ENCODE measurements at places on chromosomes 6 and 20. TPM values are rescaled to one million over a fixed set of nuclear protein-coding genes. Genes with fewer than 3 reads are reported as not detected.

- H3K27ac ChIP-seq: no peak overlapping the region
- peaks cover 9% of the 10 kb centered on the region for H3K4me1 ChIP-seq
- no peaks in the 10 kb centered on the region for H3K27me3 ChIP-seq
- no peaks in the 10 kb centered on the region for H3K36me3 ChIP-seq
- DNase-seq: no peak
These were observed 75.7 kb downstream of the TCP11 start for GRCh38 chr6:35065441-35065800.

DNA sequence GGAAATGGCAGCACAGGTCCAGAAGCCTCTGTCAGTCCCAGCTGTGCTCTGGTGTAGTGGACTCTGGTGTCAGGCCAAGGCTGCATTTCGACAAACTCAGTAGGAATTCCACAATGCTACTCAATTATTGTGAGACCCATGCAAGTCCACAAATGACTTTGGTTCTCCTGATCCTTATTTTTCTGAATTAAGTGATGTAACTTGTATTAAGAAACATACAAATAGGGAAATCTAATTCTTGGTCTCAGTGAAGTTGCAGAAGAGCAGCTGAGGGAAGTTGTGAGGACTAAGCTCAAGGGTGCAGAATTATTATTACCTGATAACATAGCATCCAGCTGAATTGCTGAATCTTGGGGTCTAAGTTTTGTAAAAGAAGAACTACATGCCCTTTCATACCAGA, 116.8 kb downstream of the MAFB start:
- no peak for DNase-seq
- no peaks in the 10 kb centered on the region for H3K36me3 ChIP-seq
- peaks cover 3% of the 10 kb centered on the region for H3K27me3 ChIP-seq
- no peak overlapping the region for H3K4me3 ChIP-seq
- H3K4me1 ChIP-seq: no peaks in the 10 kb centered on the region
- H3K27ac ChIP-seq: no peak overlapping the region

DNA sequence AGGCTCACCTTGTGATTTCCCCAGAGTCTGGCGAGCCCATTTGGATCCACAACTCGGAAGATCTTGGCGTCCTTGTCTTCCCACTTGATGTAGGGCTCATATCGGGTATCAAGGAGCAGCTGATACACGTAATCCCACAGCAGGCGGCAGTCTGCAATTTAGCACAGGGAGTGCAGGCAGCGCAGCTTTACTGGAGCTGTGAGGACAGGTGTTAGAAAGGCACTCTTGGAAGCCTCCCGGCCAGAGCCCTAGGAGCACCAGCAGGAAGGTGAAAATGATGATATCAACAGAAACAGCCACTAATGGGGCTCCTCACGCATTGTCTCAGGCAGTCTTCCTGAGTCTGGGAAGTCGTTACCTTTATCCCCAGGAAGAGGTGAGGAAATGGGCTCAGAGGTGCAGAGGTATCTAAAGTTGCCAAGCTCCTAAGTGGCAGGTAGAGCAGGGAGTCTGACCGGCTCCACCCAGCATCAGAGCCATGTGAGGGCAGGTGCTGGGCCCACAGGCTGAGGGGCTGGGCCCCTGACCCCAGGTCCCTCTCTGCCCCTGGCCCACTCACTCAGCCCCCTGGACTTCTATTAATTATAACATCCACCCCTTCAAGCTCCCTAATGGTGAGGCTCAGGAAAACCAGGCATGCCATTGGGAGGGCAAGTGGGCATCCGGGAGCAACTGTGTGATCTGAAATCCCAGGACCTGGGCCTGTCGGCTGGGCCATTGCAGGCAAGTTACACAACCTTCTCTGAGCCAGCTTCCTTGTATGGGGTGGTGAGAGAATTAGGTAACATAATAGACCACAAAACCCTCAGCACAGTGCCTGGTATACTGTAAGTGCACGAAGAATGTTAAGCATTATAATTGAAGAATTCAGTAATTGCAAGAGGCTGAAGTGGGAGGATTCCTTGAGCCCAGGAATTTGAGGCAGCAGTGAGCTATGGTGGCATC, 18.3 kb downstream of the ETV7 start:
- no peak overlapping the region for H3K4me3 ChIP-seq
- no peak for DNase-seq
- H3K4me1 ChIP-seq: no peaks in the 10 kb centered on the region
- H3K27ac ChIP-seq: no peak overlapping the region
- H3K36me3 ChIP-seq: no peaks in the 10 kb centered on the region

DNA sequence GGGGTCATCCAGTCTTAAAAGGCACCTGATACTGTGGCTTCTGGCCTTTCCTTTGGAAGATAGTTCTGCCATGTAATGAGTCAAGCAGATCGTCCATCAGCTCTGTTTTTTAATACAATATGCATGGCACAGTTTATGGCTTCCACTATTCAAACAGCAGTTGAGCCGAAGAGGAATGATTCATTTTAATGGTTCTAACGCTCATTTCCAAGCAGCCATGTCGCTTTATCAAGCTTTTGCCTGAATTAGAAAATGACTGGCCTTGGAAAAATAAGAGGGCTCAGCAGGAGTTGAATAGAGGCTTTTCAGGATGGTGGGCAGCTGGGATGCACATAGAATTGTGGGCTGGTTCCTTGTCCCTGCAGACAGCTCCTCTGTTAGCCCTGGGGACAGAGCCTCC, 138.1 kb downstream of the SOBP start:
- H3K4me1 ChIP-seq: peaks cover 39% of the 10 kb centered on the region
- H3K36me3 ChIP-seq: no peaks in the 10 kb centered on the region
- H3K27me3 ChIP-seq: no peaks in the 10 kb centered on the region

DNA sequence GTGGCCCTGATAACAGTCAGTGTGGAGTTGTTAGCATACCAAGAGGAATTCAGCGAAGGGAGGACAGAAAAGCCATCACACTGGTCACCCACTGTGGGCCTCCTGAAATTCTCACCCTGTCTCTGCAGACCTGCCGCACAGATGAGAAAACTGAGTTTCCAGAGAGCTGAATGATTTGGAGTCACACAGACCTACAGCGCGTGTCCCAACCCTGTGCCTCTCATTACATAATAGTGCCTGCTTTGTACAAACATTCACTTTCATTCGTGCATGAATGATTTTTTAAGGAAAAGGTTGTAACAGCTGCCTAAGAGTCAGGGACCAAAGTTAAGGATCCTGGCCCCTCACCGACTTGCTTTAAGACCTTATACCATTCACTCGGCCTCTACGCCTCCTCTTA, 62.7 kb downstream of the THBS2 start:
- H3K4me1 ChIP-seq: peaks cover 8% of the 10 kb centered on the region
- no peak overlapping the region for H3K27ac ChIP-seq
- DNase-seq: no peak
- H3K36me3 ChIP-seq: no peaks in the 10 kb centered on the region

The AGER gene
- 26.0 TPM for total RNA-seq

The TRAPPC3L gene
- not detected for total RNA-seq

GRCh38 chr6:98975421-98975820, 27.7 kb upstream of the FBXL4 start:
- H3K4me3 ChIP-seq: no peak overlapping the region
- DNase-seq: no peak
- no peak overlapping the region for H3K27ac ChIP-seq
- peaks cover 7% of the 10 kb centered on the region for H3K4me1 ChIP-seq

DNA sequence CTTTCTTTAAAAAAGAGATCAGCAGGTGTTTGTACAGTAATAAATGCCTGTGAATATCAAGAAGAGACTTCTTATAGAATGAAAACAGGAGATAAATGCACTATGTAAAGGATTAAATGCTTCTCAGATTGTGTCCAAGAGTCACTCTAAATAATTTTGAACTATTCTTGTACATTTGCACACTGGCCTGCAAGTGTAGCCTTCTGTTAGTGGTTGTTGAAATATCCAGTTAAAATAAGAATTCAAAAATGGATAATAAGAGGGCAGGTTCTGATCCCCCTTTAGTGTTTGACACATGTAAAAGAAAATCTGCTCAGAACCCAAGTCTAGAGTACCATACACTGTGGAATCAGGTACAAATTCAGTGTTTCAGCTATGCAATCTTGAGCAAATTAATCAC, 91.9 kb downstream of the BCAS1 start:
- no peak overlapping the region for H3K27ac ChIP-seq
- DNase-seq: no peak
- no peaks in the 10 kb centered on the region for H3K27me3 ChIP-seq

The PRL gene
- total RNA-seq: not detected

GRCh38 chr6:68826501-68826900, 191.4 kb downstream of the ADGRB3 start:
- H3K4me3 ChIP-seq: no peak overlapping the region
- DNase-seq: no peak

DNA sequence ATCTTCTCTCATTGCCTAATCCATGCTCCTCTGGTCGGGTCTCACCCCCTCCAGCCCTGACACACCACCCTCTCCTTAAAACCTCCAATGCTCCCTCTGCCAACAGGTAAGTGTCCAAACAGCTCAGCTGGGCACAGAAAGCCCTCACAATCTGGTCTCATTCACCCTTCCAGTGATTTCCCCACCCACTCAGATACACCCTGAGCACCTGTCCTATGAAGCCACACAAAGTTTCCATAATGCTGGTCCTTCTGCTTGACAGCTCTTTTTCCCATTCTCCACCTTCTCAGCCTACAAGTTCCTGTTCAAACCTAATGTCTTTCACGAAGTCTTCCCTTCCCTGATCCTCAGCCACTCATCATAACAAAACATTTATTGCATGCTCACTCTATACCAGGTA, 70.1 kb upstream of the MRPS10 start:
- no peak for DNase-seq
- H3K36me3 ChIP-seq: peaks cover 14% of the 10 kb centered on the region
- no peak overlapping the region for H3K4me3 ChIP-seq
- no peak overlapping the region for H3K27ac ChIP-seq

The HLA-DRB1 gene
- total RNA-seq: 0.84 TPM

The ZBTB46 gene
- 23.7 TPM for total RNA-seq

The RRP36 gene
- 89.1 TPM for total RNA-seq

- peak overlapping the region; percentile 23 for H3K27ac ChIP-seq
- H3K27me3 ChIP-seq: no peaks in the 10 kb centered on the region
- H3K4me1 ChIP-seq: peaks cover 55% of the 10 kb centered on the region
- DNase-seq: no peak
These were observed 56.4 kb downstream of the RALY start for GRCh38 chr20:34049897-34050695.

DNA sequence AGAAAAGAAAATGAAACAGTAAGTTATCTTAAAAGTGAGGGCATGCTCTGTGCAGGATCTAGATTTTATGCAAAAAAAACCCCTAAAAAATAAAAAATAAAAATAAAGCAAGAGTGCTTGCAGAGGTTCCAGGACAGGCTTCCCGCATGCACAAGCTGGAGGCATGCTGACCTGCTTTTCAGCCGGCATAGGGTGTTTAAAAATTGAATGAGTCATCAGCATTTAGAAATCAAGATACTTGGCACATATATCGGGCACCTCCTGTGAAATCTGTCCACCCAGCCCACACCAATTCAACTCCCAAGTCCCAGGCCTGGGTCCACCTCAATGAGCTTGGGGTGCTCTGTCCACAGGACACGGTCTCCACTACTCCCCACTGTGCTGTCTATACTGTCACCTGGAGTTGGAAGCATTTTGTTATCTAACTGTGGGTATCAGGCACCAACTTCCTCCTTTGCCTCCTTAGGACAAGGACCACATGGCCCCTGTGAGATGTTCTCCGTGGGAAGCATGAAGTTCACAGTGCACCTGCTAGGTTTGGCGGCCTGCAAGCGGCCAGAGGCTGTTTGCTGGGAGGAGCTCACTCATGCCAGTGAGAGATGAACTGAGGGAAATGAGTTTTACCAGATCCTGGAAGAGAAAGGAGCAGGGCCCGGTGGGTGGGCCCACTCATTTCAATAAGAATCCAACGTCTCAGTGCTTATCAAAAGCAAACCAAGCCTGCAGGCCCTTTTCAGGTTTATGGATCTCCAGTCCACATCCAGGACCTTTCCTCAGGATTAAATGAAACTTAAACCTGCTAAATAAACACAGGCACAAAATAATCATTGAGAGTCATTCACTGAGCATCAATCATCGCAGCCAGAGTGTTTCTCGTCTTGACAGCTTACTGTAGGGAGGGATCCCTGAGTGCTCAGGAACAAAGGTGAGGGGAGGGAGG, 121.1 kb downstream of the FOXA2 start:
- H3K4me1 ChIP-seq: no peaks in the 10 kb centered on the region
- H3K36me3 ChIP-seq: no peaks in the 10 kb centered on the region
- H3K4me3 ChIP-seq: no peak overlapping the region
- H3K27ac ChIP-seq: no peak overlapping the region
- DNase-seq: no peak
- peaks cover 87% of the 10 kb centered on the region for H3K27me3 ChIP-seq

- no peak overlapping the region for H3K4me3 ChIP-seq
- H3K4me1 ChIP-seq: peaks cover 3% of the 10 kb centered on the region
- no peaks in the 10 kb centered on the region for H3K36me3 ChIP-seq
- no peak for DNase-seq
These were observed 536.9 kb upstream of the CDH4 start for GRCh38 chr20:60715172-60715571.

The IL17F gene
- total RNA-seq: not detected

DNA sequence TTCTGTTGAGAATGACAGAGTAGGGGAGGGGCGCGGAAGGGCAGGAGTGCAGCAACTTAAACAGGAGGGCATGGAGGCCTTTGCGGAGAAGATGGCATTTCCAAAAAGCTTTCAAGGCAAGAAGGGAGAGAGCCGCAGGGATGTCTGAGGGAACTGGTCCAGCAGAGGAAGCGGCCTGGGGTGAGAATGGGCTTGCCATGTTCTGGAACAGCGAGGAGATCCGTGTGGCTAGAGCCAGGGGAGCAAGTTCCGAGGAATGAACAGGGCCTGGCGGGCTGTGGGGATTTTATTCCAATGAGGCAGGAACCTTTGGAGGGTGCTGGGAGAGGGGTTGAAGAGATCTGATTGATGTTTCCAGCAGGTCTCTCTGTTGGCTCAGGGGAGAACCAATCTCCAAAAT, 86.1 kb downstream of the PREX1 start:
- H3K4me3 ChIP-seq: no peak overlapping the region
- no peaks in the 10 kb centered on the region for H3K27me3 ChIP-seq
- no peak overlapping the region for H3K27ac ChIP-seq
- DNase-seq: no peak

DNA sequence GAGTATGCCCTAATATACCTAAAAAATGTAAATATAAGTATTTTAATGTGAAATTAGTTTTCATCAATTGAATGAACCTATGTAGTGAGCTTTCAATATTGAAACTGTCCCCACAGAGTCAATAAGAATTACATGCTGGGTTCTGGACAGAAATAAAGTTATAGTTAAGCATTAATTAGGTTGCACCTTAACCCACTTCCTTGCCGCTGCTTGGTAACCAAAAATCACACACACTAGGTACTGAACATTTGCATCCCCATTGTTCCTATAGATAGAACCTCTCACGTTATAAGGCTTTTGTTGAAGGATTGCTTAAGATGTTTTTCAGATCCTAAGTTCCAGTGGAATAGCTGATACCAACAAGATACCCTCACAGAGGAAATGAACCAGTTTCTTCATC, 237.1 kb upstream of the OPRM1 start:
- H3K4me3 ChIP-seq: no peak overlapping the region
- no peaks in the 10 kb centered on the region for H3K36me3 ChIP-seq
- no peaks in the 10 kb centered on the region for H3K4me1 ChIP-seq
- no peak for DNase-seq
- H3K27me3 ChIP-seq: no peaks in the 10 kb centered on the region
